ENCODE measurements at places on chromosomes 11 and 22. TPM values are rescaled to one million over a fixed set of nuclear protein-coding genes. Genes with fewer than 3 reads are reported as not detected.

- peak; percentile 47 for DNase-seq
Observed at GRCh38 chr11:118434553-118435289, 1.6 kb upstream of the KMT2A start.

GRCh38 chr11:60848714-60849151, 6.8 kb downstream of the CCDC86 start:
- DNase-seq, result no peak

GRCh38 chr22:43848366-43849171, 13.7 kb downstream of the SULT4A1 start:
- DNase-seq, result no peak

DNA sequence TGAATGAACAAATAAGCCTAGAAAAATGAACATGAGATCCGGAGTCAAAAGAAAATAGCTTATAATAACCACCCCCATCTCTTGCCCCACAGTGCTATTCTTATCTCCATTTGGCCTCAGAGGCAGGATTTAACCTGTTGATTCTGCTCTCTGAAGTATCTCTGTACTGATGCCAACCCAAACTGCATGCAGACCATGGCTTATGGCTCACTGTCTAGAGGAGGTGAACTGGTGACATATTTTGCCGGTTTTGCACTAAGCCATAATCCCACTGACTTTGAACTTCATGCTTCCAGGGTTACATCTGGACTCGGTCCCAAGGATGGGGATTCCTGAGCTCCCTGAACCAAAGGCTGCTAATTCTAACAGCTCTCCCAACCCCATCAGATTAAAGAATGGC, 397.1 kb downstream of the TENM4 start:
- no peak for DNase-seq

DNA sequence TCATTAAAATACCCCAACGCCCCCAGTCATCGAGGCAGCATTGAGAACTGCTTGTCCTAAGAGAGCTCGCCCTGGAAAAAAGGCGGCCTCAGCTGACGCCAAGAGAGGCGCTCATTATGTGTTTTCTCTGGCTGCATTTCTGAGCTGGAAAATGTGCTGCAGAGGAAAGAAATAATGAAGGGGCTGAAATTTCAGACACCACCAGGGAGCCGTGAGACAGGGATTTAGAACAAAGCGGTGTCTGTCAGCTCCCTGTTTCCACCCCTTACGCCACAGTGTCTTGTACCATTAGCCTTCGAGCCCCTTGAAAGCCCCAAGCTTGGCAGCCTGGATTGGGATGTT, 14.4 kb downstream of the USH1C start:
- peak; percentile 30 for DNase-seq

GRCh38 chr11:23780231-23780630, 716.6 kb upstream of the LUZP2 start:
- DNase-seq, result no peak

DNA sequence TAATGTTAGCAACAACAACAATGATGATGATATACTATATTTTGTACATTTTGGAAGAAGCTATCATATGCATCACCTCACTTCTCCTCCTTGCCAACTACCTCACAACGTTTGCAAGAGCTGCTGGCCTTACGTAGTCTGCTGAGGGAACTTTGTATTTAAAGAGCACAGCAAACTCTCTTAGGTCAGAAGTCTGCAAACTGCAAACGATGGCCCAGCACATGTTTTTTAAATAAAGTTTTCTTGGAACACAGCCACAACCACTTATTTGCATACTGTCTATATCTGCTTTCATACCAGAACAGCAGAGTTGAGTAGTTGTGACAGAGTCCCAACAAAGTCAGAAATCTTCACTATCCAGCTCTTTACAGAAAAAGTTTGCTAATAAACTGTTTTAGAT, 261.7 kb downstream of the TENM4 start:
- DNase-seq, result no peak

GRCh38 chr11:71301046-71301857, 48.9 kb upstream of the SHANK2 start:
- DNase-seq, result no peak

- no peak for DNase-seq
Observed at GRCh38 chr11:17602105-17603001, 55.3 kb downstream of the OTOG start.

- DNase-seq, result no peak
Observed at GRCh38 chr11:86632499-86633269, 39.7 kb downstream of the ME3 start.

GRCh38 chr22:48485149-48486133, 1342.2 kb downstream of the BRD1 start:
- no peak for DNase-seq

GRCh38 chr11:10117709-10118351, 176.2 kb downstream of the SBF2 start:
- DNase-seq, result no peak

DNA sequence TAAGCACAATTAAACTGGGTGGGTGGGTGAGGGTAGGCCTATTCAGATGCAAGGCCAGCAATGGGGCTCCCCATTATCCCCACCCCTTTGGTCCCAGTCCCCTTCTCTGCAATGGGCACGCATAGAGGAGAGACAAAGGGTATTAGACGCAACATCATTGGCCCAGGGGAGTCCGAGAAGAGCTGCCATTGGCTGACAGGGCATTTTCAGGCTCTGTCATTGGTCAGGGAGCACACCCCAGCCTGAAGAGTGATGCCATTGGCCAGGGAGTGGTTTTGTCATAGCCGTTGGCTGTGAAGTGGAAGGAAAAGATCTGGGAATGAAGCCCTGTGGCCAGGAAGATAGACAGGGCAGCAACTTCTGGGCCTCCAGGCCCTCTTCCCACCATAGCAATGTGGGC, 2.8 kb upstream of the TRIM3 start:
- no peak for DNase-seq

GRCh38 chr11:20155683-20156279, 4.5 kb downstream of the DBX1 start:
- DNase-seq, result no peak

- DNase-seq, result no peak
Observed at GRCh38 chr22:27937453-27937852, 18.4 kb upstream of the PITPNB start.

- no peak for DNase-seq
Observed at GRCh38 chr11:48024635-48025071, 44.3 kb downstream of the PTPRJ start.

The ADM2 gene
- polyA plus RNA-seq, result 4.8 TPM

The TYR gene
- polyA plus RNA-seq, result 0.08 TPM

The HPX gene
- polyA plus RNA-seq, result 4.8 TPM

The GP1BB gene
- polyA plus RNA-seq, result 2.9 TPM

The NFAM1 gene
- 0.81 TPM for polyA plus RNA-seq

The DCUN1D5 gene
- 38.5 TPM for polyA plus RNA-seq

The MUC2 gene
- polyA plus RNA-seq, result 0.03 TPM

The WBP2NL gene
- polyA plus RNA-seq, result 8.4 TPM

The MMP1 gene
- polyA plus RNA-seq, result 0.23 TPM

All from left kidney (tissue), 8 donors.